Stimulated activated CD8-positive, alpha-beta memory T cell treated with anti-CD3 and anti-CD28 coated beads, Interleukin-4, amount 100 ng/mL, for 1 hour (primary cell): ENCODE measurements at places on chromosomes 2 and 18.

DNA sequence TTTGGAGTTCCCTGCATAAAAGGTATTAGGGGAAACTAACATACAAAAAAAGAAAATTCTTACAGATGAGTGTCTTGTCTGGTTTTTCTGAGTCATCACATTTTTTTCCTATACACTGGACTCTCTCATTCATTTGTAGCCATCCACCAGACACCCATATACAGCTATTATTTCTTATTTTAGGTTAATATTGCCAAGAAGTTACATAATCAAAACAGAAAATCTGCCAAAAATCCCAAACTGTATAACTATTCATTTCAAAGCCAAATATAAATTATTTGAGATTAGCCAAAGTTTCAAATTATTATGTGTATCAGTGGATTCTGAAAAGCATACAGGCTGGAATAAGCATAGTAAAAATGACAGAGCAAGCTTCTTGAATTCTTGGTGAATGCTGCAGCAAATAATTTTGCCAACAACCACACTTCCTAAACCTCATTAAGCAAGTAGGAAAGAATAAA is 191.2 kb downstream of the NCKAP5 start:
- no peak for DNase-seq

DNA sequence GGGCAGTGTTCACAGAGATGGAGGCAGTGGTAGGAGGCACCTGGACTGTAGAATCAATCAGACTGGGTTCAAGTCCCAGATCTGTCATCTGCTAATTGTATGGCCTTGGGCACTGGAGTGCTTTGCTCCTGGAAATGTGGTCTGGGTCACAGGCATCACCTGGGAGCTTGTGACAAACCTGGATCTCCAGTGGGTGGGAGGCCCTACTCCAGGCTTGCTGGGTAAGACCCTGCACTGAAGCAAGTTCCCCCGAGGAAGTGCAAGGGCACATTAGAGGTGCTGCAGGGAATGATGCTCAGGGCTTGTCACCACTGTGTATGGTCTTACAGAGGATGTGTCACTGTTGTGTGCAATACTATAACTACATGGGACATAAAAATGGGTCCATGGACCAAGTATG is 220.5 kb upstream of the ID2 start:
- no peak for DNase-seq

DNA sequence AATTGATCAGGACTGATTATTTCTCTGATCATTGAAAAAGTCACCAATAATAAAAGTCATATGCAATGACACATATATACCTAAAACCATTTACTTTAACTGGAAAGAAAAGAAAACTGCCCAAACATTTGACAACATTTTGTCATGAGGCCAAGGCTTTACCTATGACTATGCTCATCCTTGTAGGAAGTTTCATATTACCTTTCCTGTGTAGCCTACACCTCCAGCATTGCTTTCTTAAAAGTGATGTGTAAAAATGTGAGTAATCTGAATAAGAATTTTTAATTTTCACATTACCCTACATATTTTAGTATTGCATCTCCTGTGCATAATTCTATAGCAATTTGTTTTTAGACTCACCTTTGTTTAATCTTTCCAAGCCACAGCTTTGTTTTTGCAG is 419.8 kb upstream of the FIGN start:
- DNase-seq: no peak

GRCh38 chr18:6405237-6406074 is 9.3 kb downstream of the L3MBTL4 start:
- no peak for DNase-seq

DNA sequence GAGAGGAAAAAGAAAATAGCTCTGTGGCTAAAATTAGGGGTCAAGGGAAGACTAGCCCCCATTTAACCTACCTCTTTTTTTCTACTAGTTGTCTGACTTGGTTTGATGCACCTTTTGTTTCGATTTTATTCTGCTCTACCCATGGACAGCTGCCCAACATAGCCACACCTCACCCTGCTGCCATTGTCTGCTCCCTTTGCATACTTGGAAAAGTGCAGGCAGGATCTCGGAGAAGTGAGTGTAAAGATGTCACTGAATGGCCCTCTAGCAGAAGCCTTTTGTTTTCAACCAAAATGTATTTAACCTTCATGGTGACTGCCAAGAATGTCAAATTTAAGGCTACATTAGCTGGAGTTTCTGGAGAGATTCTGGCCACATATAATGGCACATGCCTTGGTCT is 62.9 kb downstream of the SETBP1 start:
- DNase-seq: no peak

DNA sequence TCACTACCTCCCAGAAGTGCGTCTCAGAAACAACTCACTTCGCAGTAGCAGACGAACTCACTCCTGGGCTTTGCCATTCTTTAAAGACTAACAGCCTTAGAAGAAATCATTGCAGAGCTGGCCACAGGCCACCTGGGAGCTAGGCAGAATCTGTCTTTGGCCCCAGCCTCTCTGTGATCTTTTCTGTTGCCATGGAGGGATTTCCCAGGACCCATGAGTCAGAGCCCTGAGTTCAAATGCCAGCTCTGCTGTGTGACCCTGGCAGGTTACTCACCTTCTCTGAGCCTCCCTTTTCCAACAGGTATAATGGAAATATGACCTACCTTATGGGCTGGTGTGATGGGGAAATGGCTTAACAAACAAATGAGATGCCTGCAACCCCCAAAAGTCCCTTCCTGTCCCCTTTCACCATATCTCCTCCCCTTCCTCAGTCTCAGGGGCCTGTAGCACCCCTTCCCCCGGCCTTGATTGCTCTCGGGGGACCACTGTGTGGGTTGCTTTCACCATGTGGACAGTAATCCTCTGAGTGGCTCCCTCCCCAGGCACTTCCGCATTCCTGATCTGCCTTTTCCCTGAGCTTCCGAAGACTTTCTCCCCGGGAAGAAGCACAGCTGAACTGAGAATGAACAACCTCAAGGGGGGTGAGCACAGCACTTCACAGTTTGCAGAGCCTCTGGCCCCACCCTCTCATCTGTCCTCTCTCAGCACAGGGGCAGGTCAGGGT is 34.0 kb upstream of the SLC66A3 start:
- DNase-seq: no peak
